ENCODE measurements at places on chromosomes 7 and 10.

DNA sequence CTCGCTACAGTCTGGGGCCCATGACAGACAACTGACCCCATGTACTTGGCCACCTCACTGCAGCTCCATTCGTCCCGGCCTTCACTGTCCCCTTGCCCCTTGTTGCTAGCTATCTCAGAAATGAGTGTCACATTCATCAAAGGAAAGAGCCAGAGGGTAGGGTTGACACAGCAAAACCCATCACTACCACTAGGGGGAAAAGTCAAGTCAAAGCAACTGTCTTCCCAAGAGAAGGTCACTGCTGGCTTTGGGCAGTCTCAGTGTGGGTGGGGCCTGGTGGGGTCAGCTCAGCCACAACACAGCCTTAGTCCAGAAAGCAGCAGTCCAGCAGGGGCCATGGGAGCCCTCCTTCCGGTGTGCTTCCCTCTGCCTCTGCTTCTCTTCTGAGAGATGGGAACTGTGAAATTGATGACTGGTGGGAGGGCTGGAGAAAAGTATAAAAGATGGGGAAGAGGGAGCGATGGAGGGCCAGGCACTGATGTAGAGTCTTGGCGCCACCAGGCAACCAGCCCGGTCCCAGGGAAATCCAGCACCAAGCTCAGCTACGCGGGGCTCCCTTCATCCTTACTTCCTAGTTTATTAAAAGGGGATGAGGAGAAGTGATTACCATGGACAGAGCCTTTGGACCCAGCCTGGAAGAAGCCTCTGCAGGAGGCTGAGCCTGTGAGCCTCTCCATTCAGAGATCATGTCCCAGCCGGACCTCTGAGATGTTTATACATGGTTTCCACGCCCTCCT, 58.0 kb downstream of the PLXNA4 start:
- peak; percentile 38 for DNase-seq

DNA sequence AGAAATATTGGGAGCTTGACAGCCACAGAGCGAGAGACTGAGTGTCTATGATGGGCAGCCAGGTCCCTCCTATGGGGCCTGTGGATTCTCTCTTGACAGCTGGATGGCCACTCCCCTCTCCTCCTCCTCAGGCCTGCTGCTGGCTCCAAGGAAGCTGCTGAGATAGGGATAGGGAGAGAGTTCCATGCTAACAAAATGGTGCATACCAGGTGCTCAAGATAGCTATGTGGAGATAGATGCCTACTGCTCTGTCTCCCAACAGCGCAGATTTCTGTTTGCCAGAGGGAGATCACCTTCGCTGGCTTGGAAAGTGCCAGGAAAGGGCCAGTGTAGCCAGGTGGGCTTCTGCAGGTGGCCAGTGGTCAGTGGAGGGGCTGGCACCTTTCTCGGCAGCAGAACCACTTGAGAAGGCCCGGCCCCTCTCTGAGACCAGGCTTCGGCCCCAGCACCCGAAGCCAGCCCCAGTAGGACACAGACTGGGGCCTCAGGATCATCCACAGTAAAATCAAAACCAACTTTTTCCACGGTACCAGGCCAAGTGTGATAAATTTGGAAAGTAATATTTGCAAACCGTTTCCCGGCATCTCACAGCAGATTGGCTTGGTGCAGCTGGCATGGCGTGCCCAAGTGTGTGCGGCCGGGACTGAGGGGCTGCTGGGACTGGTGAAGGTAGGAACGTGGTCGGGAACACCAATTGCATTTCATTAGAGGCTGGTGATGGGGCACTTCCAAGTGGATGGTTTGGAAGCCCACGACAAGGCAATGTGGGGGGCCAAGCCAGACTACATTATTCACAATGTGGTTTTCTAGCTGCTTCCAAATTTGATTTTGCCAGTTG, 139.6 kb downstream of the PTPN20 start:
- DNase-seq, result peak; percentile 2

DNA sequence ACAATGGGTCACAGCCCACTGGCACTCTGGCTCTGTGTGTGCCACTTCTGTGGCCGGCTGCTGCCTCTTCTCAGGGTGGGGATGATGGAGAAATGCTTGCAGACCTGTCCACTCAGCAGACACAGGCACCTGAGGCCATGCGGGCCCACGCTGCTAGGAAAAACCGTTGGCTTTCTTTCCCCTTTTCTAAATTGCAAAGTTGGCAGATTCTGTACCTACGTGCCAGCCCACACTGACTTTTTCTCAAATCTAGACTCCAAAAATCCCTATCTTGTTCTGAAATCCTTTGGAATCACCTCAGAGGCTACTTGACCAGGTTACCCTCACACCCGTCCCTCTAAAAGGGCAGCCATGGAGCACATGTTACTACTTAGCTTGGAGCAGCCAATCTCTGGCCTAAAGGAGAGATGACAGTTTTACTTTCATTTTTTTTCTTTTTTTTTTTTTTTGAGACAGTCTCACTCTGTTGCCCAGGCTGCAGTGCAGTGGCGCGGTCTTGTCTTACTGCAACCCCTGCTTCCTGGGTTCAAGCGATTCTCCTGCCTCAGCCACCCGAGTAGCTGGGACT, 99.4 kb downstream of the RNF216 start:
- DNase-seq, result no peak

DNA sequence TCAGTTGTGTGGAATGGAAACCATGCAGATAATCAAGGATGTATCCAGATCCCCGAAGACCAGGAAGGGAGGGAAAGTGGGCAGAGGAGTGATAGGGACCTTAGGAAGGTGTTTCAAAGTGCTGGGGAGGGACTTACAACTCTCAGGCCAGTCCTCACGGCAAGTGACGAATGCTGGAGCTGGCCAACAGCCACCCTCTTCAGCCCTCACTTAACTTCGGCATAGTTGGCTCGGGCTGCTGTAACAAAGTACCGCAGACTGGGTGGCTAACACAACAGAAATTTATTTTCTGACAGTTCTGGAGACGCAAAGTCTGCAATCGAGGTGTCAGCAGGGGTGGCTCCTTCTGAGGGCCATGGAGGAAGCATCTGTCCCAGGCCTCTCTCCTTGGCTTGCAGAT, 265.9 kb upstream of the YAE1 start:
- DNase-seq, result no peak

DNA sequence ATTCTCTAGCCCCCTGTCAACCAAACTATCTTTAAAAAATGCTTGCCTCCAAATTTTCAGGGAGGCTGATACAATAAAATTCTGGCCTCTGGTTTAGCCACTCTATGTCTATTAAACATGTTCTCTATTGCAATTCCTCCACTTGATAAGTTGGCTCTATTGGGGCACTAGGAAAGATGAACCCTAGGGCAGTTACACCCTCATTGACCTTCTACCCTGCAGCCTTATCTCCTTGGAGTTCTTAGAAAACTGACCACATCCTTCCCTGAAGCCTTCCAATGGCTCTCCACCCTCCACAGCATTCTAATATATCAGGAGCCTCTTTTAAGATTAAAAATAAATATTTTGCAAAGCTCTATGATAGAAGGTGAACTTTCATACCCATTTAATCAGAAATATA, 30.6 kb downstream of the SVOPL start:
- no peak for DNase-seq

Measured in HAP-1 (cell line).